ENCODE measurements at places on chromosomes 2 and 18.

DNA sequence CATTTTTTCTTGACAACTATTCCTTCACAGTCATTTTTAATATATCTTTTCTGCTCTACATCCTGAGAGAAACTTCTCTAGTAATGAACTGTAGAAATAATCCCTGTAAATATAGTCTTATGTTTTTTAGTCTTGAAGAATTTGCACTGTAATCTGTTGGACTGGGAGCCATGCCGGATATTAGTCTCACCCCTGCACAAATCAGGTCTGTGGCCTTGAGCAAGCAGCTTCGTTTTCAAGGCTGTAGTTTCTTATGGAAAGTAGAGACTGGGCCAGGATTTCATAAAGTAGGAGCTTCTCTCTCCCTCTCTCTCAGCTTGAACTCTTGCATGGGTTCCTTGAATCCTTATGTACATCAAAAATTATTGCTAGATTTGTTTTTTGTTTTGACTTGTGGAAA is 8.7 kb downstream of the FARP2 start:
- DNase-seq = no peak

- no peak for DNase-seq
These were observed 713.5 kb downstream of the LRP1B start for GRCh38 chr2:141417246-141417797.

DNA sequence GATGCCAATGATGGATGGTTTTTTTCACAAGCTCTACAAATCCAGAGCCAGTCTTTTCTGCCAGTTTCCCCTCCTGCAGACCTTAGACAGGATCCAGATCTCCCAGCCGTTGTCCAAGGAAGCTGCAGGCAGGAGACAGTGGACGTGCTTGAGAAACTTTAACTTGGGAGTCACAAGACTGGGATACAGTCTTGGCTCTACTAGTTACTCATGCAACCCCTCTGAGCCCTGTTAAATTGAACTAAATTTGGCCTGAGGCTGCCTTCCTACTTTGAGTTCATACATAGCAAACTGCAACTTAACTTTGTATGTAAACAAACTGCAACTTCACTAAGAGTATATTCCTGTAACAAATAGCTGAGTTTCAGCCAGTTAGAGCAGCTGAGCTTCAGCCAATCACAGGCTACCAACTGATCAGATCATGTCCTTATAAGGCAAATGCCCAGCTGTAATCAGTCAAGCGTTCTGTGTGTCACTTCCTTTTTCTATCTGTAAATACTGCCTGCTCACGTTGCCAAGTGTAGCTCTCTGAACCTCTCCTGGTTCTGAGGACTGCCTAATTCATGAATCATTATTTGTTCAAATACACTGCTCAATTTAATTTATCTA is 140.9 kb downstream of the CAPN13 start:
- DNase-seq = peak; percentile 10

DNA sequence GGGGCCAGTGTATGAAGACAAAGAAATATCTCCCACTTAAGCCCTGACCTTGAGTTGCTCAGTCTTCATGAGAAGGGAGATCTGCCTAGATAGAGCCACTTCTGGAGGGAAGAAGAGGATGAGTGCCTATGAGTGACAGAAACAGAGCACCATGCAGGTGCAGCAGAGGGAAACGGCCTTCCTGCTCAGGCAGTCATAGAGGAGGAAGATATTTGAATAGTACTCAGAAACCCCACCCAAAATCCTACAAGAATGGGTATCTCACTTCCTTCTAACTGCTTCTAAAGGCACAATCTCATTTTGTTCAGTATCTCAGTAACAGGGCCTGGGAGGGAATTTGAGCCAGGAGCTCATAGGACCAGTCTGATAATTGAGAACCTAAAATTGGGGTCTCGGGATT is 339.3 kb downstream of the ALK start:
- DNase-seq = no peak

- DNase-seq = no peak
These were observed 45.4 kb upstream of the ANKRD62 start for GRCh38 chr18:12048010-12048826.

DNA sequence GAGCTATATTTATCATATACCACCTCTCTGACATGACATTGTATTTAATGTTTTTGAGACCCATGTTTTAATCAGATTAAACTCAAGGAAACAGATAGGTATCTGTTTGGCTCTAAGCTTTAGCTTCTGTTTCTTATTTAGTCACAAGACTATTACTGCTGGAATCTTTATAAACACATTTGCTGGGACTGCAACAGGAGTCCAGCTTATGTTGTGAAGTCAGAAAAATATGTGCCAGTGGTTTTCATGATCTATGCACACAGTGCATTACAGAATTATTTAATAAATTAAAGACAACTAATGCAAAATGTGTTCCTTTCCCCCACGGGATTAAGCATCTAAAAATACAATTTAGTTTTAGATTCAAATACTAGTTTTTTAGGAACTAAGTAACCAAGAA is 338.9 kb downstream of the ZEB2 start:
- no peak for DNase-seq

GRCh38 chr2:232882505-232883115 is 12.5 kb downstream of the SNORC start:
- DNase-seq = no peak

DNA sequence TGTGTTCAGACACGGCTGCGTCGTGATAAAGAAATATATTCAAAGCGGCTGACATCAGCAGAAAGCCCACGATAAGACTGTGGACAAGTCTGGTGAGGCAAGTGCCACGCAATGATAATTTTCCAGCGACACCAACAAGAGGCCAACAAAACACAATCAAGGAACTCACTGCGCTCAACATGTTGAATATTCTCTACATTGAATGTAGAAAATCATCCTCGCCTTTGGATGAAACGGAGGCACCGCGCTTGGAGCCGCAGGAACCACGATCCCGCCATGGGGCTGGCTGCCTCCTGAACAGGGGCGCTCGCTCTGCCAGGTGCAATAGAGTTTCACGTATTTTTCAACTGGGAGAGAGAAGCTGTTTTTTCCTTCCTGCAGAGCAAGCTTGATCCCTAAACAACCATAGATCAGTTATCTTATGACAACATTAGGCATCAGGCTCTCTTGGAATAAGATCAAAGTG is 220.3 kb downstream of the ATAD2B start:
- DNase-seq = no peak

- no peak for DNase-seq
These were observed 66.9 kb upstream of the LRATD1 start for GRCh38 chr2:14565666-14566065.

DNA sequence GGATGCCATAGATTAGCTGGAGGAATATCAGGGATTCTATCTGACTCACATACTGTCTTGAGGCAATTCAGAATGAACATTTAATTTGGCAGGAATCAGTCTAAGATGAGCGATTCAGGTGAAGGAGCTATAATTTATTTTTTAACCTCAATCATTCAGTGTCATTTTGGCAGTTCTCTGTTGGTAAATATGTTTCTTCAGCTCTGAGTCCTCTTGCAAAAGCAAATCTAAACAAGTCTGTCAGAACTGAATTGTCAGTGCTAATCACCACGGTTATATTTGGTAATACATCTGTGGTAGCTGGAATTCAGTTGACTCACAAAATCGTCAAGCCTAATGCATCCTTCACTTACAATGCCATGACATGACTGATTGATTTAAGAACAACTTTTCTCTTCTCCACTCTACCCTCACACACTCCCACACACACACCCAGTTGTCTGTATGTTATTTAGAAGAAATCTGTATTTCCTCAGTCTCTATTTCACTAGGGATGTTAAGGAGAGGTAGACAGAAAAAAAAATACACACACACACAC is 516.6 kb upstream of the NXPH2 start:
- DNase-seq = no peak

GRCh38 chr18:45416168-45416567 is 199.1 kb upstream of the SLC14A2 start:
- no peak for DNase-seq

- DNase-seq = peak; percentile 69
These were observed 105.6 kb upstream of the STK17B start for GRCh38 chr2:196277002-196277401.

- DNase-seq = no peak
These were observed 111.7 kb downstream of the CDH2 start for GRCh38 chr18:28065031-28065792.

- DNase-seq = no peak
These were observed 92.7 kb downstream of the VWC2L start for GRCh38 chr2:214503568-214503967.

DNA sequence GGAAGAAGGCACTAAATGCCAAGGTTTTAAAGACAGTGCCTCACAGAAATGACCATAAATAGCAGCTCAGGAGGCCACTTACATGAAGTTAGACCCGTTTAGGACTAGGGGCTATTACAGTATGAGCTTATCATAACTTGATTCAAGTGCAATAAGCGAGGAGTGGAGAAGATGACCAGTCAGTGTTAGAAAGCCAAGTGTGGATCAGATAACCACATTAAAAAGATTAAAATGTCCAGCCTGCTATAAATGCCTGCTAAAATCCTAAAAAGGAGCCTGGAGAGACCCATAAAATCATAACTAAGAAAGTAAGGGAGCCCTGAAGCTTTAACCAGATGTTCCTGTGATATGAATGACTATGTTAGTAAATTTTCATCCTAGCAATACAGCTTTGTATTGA is 117.5 kb upstream of the ZNF521 start:
- DNase-seq = no peak

DNA sequence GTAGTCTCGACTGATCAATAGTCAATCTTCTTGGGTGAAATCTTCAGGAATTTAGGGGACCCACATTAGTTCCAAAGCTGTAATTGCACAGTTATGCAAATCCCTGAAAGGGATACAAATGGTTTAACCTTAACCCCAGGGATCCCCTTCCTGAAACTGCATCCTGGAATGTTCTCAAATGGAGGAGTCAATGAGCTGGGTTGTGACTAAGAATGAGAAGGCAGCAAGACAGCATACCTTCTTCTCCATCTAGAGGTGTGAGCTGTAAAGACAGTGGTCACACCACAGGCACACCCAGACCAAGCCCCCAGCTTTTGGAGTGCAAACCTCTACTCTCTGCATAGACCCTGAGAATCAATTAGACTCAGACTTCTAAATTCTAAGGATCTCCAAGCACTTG is 164.7 kb upstream of the MEIS1 start:
- no peak for DNase-seq

DNA sequence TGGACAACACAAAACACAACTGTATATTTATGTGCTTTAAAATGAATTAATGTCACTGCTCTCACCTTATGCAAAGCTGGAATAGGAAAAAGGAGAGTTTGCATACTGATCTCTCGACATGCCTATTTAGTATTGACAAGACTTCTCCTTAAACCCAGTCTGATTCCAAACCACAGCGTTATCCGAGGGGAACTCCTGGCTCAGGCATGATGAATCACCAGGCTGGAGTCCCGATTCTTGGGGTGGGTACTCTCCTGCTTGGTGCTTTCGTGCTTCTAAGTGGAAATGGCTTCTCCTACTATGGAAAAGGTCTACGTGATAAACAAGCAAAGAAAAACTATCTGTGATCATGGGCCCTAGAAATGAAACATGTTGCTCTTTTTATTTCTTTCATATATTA is 88.9 kb upstream of the SLC35G4 start:
- no peak for DNase-seq

GRCh38 chr2:178088774-178089270 is 16.2 kb upstream of the PDE11A start:
- no peak for DNase-seq

GRCh38 chr2:169345486-169346437 is 16.6 kb downstream of the LRP2 start:
- DNase-seq = no peak

DNA sequence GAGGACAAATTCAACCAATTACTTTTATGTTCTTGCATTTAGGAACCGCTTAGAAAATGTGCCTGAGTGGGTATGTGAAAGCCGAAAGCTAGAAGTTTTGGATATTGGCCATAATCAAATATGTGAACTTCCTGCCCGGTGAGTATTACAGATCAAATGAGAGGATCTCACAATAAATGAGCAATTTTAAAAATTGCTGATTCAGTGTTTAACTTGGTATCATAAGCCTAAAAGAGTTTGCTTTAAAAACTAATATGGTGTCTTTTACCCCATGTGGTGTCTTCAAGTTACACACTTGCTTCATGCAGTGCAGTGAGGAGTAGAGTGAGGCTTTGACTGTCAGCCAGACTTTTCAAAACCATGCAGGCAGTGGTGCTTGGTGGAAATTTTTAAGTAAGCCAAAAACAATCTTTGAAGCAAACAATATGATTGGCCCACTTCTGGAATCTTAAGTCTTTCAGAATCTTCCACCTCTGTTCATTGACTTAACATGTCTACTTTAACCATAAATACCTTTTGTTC is 199.6 kb downstream of the PHLPP1 start:
- no peak for DNase-seq

DNA sequence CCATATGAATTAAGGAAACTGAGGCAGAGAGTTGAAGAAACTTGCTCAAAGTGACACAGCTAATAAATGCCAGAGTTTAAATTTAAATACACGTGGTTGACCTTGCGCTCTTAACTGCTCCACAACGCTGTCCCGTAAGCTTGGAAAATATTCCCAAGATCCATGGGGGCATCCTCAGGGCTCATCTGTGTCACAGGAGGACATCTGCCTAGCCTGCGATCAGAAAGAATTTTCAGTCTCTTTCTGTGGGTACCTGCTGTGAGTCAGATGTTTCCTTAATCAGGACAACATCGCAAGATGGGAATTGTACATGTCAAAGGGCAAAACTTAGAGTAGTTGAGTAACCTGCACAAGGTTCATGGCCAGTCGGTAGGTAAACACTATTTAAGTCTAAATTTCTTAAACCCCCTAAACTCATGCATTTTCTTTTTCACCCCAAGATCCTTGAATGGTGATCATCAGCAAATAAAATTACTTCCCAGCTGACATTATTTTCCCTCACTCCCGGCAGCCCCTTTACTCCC is 1.4 kb downstream of the CMPK2 start:
- DNase-seq = no peak

GRCh38 chr2:239396881-239397681 is 3.7 kb downstream of the HDAC4 start:
- DNase-seq = no peak

DNA sequence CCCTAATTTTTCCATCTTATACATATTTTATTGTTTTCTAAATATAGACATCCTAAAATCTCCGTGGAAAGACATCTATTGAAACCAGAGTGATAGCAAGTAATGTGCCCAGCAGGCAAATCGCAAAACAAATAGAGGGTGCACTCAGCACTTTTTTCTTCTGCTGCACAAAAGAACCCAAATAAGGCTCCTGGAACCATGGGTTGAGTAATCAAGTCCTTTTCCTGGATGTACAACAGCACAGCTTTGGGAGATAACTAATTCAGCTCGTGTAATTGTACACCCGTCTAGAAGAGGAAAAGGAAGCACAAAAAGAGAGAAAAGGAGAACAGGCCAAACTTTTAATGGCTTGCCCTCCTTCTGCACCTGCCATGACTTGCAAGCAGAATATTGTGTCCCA is 126.9 kb upstream of the TLK1 start:
- DNase-seq = no peak

DNA sequence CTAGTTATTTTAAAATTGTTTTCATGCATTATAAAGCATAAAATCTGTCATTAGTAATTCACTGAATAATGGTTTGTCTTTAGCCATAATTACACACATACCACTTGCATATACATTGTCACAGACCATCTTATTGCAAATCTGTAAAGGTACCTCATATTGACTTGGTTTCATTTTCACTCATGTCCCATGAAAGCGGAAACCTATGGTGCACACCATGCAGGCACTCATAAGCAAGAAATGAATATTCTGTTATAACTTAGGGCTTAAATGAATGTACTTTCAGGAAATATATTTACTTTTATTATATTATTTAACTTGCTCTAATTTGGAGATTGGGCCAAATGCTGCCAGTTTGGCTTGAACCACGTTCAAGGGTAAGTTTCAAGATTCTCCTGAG is 29.2 kb upstream of the STK17B start:
- no peak for DNase-seq

All from CD14-positive monocyte (primary cell).